Urinary bladder (tissue), 4 donors: ENCODE measurements at places on chromosomes 12 and 14. TPM values are rescaled to one million over a fixed set of nuclear protein-coding genes. Genes with fewer than 3 reads are reported as not detected.

- DNase-seq, result no peak
Measured at GRCh38 chr12:119036878-119037825, 55.8 kb downstream of the SRRM4 start.

GRCh38 chr12:93419388-93420034 is 22.2 kb downstream of the UBE2N start:
- DNase-seq, result no peak

- DNase-seq, result no peak
Measured at GRCh38 chr12:1322821-1323220, 271.6 kb downstream of the FBXL14 start.

Gene TBPL2
- not detected for total RNA-seq

Gene GLS2
- total RNA-seq, result 0.79 TPM
